EH (cell line): ENCODE measurements at places on chromosomes 7 and 10.

DNA sequence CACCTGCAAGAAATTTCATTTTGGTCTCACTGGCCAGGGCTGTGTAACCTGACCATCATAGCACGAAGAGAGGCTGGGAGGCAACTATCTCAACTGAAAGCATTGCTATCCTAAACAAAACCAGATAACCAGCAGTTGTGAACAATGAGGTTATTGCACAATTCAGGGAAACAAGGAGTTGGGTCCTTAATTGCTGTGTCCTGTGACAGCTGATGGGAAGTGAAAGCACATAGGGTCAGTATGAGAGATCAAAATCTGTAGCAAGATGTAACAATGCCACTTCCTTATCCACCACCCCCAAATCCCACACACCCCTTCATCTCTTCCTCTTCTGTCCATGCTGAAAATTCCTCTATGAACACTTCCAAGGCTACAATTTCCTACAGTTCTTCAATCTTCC, 80.2 kb downstream of the HTR7 start:
- no peak for DNase-seq

DNA sequence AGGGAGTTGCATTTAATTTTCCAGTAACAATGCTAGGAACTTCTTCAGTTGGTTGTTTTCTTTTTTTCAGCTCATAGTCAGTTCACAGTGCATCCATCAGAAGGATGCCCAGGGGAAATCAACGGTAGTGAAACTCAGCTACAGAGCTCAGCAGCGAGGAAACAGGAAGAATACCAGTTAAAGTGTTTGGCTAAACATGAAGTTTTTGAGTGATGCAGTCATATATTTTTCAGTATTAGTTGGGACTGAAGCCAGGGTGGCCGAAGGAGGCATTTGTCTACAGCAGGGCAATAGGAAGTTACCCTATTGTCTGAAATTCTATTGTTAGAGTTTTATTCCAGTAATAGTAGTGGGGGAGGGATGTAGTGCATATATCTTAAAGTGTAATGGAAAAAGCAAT, 45.3 kb upstream of the MALRD1 start:
- no peak for DNase-seq

GRCh38 chr10:50384898-50385297, 133.6 kb upstream of the ASAH2 start:
- no peak for DNase-seq

DNA sequence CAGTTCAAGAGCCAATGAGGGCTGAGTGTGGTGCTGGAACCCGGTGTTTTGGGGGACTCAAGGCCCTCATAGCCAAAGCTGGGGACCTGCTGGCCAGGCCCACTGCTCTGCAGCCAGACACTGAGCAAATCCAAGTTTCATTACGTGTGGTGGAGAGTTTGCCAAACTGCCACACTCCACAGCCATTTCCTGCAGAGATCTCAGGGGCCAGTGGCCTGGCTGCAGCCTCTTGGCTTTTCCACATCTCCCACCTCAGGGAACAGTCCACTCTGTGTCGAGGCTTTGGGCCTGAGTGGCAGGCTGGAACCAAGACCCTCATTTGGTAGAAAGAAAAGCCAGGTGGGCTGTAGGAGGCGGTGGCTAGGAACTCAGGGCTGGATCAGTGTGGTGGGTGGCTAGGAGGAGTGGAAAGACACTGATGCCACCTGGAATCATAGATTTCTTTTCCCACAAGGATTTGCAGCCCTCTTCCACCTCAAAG, 3.2 kb downstream of the HOXA11 start:
- peak; percentile 74 for DNase-seq

GRCh38 chr10:101816376-101816775, 1.9 kb downstream of the OGA start:
- DNase-seq, result peak; percentile 23

GRCh38 chr10:60358282-60358681, 31.4 kb downstream of the ANK3 start:
- no peak for DNase-seq

GRCh38 chr10:115972426-115972825, 300.6 kb downstream of the GFRA1 start:
- no peak for DNase-seq

DNA sequence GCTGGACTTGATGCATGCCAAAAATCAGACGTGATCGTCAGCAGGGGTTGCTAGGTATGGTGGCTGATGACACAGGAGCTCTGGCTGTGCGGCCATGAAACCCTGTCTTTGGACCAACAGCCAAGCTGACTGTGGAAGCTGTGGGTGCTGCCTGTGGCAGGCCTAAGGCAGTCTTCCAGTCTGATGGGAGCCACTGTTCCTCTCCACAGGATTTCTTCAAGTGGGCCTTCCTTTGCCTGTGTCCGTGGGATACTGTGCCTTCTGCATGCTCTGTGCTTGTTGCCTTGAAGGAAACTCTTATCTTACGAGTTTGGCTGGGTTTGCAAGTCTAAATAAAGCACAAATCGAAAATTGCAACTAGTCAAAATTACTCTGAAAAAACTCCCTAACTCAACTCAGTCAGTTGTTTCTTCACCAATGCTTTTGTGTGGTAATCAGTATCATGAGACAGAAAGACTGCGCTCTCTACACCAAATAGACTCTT, 101.9 kb upstream of the PDLIM1 start:
- no peak for DNase-seq

- DNase-seq, result peak; percentile 81
Measured at GRCh38 chr10:110993024-110993693, 73.8 kb downstream of the SHOC2 start.

- DNase-seq, result no peak
Measured at GRCh38 chr7:93594250-93594649, 19.7 kb upstream of the CALCR start.

DNA sequence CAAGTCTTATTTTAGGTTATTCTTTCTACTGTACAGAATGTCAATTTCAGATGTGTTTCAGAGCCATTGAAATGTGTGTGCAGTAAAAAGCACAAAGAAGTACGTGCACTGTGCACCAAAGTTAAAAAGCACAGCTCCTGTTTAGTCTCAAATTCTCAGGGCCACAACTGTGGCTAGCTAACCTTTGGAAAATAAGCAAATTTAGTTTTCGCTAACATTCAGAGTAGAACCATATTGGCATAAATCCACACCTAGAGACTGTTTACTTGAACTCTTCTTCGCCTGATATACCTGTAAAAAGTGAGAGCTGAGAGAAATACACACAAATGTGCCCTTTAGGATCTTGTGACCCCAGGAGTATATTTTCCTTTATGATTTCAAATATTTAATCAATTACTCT, 353.9 kb downstream of the TFEC start:
- no peak for DNase-seq

DNA sequence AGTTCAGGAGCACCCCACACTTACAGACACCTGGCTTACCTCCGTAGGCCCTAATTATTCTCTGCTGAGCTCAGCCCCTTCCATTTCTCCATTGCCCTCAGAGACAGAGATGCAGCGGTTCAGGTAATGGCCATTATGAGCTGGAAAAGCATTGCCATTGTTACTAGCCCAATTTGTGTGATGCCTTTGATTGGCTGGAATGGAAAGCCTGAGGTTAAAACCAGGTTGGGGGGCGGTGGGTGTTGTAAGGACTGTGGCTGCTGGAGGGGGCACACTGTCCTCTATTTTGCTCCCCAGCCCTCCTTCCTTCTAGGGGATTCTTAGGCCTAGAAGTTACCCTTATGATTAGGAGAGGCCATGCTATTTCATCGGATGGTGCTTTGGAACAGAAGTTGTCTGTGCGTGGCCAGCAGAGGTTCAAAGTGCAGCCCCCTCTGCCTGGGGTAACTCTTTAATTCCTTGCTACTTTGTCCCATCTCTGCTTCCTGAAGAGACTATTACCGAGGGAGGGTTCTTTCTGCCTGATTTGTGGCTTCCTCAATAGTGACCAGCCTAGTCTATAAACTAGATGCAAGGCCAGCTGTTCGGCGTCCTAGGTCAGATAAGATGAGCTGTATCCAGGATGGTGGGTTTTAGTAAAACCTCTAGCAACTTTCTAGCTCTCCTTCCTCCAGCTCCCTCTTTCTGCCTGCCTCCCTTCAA, 14.2 kb upstream of the ACSL5 start:
- DNase-seq, result no peak

- no peak for DNase-seq
Measured at GRCh38 chr10:75531571-75532031, 100.2 kb downstream of the LRMDA start.
